ENCODE measurements at places on chromosomes 16 and 17.
A peak's percentile ranks its signal among the peaks of the same experiment; 100 is the strongest.

DNA sequence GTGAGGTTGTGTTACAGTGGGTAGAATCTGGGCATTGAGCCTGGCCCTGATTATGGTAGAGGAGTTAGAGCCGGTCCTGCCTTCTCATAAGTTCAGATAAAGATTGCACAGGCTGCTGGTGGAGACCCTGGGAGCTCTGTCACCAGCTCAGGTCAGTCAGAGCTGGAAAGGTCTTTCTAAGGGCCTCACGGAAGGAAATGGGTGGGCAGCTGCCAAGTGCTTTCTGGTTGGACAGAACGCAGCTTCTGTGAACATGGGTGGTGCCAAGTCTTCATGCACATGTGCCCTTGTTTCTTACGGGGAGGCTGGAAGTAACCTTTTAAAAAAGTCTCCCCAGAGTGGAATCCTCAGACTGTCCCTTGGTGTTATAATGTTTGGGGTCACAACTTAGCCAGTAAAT lies 14.9 kb downstream of the ALKBH5 start:
- no peak for DNase-seq

GRCh38 chr17:12821376-12821940 lies 32.2 kb downstream of the ARHGAP44 start:
- DNase-seq = no peak

GRCh38 chr17:14330492-14330962 lies 29.6 kb downstream of the HS3ST3B1 start:
- no peak for DNase-seq

GRCh38 chr16:79687249-79688130 lies 87.0 kb upstream of the MAF start:
- no peak for DNase-seq

DNA sequence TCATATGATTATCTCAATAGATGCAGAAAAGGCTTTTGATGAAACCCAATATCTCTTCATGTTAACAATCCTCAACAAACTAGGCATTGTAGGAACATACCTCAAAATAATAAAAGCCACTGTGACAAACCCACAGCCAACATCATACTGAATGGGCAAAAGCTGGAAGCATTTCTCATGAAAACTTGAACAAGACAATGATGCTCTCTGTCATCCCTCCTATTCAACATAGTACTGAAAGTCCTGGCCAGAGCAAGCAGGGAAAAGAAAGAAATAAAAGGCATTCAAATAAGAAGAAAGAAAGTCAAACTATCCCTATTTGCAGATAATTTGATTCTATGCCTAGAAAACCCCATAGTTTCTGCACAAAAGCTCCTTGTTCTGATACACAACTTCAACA lies 999.2 kb upstream of the GOT2 start:
- no peak for DNase-seq

DNA sequence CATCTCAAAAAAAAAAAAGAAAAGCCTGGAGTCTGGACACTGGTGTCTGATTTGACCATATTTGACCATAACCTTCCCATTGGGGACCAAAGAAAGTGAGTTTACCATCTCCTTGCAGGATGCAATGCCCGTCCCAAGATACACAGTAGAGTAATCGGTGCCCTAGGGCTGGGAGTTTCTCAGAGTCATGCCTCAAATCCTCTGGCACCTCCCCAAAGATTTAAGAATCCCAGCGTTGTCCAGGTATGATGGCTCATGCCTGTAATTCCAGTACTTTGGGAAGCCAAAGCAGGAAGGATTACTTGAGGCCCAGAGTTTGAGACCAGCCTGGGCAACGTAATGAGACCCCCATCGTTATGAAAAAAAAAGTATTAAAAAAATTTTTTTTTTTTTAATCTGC lies 5.0 kb downstream of the PITPNM3 start:
- no peak for DNase-seq

GRCh38 chr16:66324815-66325515 lies 41.5 kb upstream of the CDH5 start:
- DNase-seq = no peak

DNA sequence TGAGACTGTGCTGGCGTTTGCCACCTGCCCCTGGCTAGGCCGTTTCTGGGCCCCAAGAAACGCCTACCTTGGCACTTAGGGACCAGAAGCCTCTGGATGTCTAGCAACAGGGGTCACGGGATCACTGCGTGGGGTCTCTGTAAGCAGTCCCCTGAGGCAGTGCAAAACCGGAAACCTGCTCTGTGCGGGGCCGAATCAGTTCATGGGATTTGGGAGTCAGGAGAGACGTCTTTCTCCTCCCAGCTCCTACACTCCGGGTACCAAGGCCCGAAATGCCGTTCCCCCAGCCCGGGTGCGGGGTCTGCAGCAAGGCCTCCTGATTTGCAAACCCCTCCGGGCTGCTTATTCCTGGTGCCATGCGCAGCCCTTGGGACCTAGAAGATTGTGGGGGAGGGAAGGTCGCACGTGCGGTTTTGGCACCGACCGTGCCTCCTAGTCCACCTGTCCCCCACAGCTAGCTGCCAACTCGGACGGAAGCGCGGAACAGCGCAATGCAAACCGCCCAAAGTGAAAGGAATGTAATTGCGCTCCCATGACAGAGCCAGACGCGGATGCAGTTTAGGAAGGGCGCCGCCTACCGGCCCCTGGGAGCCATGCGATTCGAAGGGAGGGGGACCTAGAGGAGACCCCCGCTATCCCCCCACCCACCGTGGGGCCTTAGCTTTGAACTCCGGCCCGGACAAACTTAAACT lies 6.5 kb downstream of the IRX5 start:
- DNase-seq = no peak

GRCh38 chr16:2720064-2720457 lies at the start of gene PRSS27:
TSS of gene PRSS27 (minus strand) at chr16:2720224. CDS start at chr16:2720160, 64 bp downstream.
- DNase-seq = no peak

- no peak for DNase-seq
These were observed 257.6 kb upstream of the HSBP1 start for GRCh38 chr16:83550183-83550569.

- no peak for DNase-seq
These were observed 45.4 kb downstream of the RAP1GAP2 start for GRCh38 chr17:2841606-2842005.

DNA sequence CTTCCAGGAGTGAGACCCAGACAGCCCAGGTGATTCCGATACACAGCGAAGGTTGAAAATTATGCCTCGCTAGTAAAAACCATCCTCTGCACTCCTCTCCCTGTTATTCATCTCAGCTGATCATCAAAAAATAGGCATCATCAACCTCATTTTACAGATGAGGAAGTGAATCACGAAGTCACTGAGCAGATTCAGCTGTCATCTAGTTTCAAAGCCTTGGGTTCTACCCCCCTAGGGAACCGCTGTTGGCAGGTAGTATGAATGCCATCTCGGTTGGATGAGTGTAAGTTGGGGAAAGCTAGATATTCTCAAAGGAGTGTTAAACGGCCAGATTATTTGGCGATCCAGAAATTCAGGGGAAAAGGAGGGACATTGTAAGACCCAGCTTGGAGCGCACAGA lies 2.0 kb downstream of the CRYM start:
- DNase-seq = no peak

DNA sequence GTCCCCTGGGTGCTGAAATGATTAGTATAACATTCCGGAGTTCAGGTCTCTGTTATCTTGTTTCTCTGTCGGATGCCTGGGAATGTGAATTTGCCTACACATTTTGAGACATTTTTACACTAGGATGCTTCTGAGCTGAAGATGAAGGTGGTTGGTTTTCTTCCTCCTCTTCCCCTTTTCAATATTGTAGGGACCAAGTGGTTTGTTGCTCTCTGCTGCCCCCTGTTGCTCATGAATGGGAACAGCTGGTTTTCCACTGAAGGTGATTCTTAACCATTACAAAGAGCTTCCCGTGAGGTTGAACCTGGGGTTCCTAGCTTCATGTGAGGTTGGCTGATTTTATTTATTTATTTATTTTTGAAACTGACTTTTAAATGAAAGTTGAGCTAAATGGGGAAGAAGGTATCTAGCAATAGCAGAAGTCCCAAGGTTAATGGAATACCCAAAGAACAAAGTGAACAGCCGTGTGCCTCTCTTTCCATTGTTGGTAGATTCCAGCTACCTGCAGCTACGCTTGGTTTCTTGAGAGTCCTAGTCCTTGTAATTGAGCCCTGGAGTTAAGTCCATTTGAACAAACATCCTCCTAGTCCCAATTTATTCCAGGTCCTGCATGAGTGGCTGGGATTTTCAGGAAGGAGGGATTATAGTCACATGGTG lies 983.9 kb upstream of the EEF2KMT start:
- no peak for DNase-seq

DNA sequence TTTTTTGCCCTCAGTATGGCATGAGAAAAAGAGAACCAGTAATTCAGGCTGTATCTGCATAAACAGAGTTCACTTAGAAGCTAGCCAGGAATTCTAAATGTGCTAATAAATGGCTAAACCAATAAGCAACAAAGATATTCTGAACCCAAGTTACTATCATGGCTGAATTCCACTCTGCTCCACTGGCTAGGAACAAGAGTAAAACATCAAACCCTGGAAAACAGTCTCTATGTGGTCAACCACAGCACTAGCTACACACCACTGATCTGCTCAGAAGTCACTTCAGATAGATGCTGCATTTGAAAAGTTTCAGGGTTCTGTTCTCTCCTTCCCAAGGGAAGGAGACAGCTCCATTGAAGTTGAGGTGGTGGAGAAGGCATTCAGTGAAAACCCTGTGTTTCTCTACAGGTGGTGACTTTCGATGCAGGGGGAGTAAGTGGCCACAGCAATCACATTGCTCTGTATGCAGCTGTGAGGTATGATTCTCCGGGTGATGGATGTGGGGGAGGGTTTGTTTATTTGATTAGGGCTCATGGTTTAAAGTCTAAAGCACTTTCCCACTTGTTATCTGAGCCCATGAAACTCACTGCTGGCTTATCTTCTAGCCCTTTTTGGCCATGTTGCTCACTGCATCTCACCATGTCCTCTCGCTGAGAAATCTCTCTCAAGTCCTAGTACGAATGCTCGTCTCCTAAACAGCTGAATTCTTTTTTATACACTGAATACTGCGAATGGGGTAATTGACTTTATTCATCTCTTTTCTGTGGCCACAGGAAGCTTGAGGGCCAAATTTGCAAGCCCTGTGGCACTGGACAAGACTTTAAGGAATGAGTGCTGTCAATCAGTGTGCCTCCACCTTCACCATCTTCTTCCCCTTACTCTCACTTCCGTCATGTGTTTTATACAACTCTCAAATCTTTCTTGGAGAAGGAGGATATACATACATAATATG lies 39.9 kb downstream of the CENPV start:
- no peak for DNase-seq

- no peak for DNase-seq
These were observed 5.4 kb upstream of the HAP1 start for GRCh38 chr17:41739661-41740352.

GRCh38 chr16:67865318-67865717 lies 7.5 kb upstream of the EDC4 start:
- no peak for DNase-seq

DNA sequence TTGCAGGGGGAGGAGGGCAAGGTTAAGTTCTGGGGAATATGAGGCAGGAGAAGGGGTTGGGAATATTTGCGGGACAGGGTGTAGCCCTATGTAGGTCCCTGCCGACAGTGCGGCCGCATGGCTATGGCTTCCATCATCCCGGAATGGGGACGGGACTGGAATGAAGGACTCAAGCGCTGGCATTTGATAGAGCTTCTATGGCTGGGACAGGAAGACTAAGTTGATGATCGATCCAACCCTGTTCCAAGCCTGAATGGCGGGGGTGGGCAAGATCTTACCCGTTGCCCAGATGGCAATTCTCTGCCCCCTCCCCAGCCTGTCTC lies 47.1 kb downstream of the SRCIN1 start:
- DNase-seq = no peak

- no peak for DNase-seq
These were observed 54.0 kb upstream of the RHBDL3 start for GRCh38 chr17:32211671-32212070.

DNA sequence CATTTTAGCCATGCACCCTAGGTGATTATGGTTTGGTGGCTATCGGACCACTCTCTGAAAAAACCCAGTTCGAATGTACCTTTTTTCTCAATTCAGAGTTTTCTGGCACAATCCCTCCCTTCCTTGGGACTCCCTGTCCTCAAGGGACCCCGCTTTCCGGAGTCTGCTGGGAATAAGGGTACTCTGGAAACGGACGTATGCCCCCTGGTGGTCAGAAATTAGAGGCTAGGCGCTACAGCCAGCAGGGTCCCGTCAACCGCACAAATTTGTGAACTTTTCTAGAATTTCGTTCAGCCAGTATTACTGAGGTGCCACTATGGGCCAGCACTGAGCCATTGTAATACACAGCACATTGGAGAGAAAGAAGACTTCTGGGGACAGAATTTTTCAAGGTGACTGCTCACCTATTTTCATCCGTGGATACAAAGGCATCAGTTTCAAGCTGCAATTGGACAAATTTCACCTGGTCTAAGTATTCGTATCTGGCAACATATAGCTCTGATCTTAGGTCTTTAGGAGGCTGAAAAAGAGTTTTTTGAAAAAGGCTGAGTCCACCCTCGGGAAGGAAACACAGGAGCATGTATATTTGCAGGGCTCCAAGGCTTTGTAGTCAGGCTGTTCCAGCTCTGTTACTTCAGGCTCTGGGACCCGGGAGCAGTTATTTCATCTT lies 27.1 kb upstream of the CRYBA1 start:
- peak; percentile 64 for DNase-seq

- no peak for DNase-seq
These were observed 21.4 kb downstream of the CDH5 start for GRCh38 chr16:66387817-66388332.

GRCh38 chr17:76474238-76474637 lies 6.8 kb downstream of the AANAT start:
- no peak for DNase-seq

DNA sequence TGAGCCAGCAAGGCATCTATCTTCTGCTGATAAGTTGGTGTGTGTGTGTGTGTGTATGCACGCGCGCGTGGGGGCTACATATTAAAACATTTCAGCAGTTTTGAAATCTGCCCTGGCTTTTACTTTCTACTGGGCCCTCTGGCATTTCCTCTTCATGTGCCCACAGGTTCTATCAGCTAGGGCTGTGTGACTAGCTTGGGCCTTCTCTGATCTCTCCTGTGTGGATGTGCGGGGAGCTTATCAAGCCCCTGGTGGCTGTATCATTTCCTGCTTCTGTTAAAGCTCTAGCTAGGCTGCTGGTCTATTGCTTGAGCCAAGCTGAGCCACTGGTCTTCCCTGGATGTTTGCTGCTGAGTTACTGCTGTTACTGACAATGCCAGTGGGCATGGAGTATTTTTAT lies 132.5 kb downstream of the AATF start:
- DNase-seq = no peak

- DNase-seq = no peak
These were observed 55.7 kb downstream of the CENPV start for GRCh38 chr17:16297367-16298139.

Measured in effector CD4-positive, alpha-beta T cell (primary cell).